ENCODE measurements at places on chromosomes 2 and 18.

GRCh38 chr2:101440127-101440738 is 34.7 kb downstream of the RFX8 start:
- no peak for DNase-seq

DNA sequence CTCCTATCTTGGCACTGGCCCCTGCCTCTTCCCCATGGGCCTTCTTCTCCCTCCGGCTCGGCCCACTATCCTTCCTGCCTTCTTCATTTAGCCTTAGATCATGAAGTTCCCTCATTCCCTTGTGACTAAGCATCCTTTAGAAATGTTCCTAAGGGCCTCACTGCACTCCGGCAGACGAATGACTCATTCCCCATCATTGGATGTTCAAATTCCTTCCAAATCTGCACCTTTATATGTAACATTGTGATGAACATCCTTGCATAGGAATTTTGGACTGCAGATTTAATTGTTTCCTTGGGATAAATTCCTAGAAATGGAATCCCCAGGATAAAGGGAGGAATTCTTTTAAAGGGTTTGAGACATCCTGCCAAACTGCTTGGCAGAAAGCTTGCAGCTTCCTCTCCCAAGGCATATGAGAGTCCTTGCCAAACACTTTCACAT is 19.0 kb downstream of the CRACDL start:
- no peak for DNase-seq

DNA sequence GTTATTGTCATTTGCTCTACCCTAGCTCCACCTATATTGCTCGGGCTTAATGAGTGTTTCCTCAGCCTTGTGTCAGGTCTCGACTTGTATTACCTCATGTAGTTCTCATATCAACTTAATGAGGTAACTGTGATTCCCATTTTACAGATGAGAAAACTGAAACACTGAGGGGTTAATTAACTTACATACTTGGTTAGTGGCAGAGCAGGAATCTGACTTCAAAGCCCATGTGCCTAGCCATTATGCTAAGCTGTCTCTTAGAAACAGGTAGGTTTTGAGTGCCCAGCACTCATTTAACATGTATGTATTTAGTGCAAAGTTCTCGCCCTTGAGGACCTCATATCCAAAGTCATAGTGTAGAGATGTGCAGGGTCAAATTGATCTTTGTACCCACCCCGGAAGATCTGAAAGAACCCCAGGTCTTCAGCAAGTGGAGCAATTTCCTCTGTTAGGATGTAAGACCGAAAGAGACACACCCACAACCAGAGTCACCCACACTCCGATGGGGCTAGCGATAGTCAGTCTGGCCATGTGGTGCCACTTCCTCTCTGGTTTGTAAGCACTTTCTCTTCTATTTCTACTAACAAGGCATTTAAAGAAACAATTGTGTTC is 121.0 kb upstream of the SLC39A10 start:
- DNase-seq = peak; percentile 68

- DNase-seq = no peak
Observed at GRCh38 chr2:64145119-64145518, 899 bp upstream of the PELI1 start.

- no peak for DNase-seq
Observed at GRCh38 chr18:686339-687111, 25.9 kb downstream of the ENOSF1 start.

- no peak for DNase-seq
Observed at GRCh38 chr2:151861174-151861573, 33.0 kb upstream of the ARL5A start.

GRCh38 chr18:66510357-66511045 is 93.4 kb downstream of the CDH19 start:
- DNase-seq = no peak

DNA sequence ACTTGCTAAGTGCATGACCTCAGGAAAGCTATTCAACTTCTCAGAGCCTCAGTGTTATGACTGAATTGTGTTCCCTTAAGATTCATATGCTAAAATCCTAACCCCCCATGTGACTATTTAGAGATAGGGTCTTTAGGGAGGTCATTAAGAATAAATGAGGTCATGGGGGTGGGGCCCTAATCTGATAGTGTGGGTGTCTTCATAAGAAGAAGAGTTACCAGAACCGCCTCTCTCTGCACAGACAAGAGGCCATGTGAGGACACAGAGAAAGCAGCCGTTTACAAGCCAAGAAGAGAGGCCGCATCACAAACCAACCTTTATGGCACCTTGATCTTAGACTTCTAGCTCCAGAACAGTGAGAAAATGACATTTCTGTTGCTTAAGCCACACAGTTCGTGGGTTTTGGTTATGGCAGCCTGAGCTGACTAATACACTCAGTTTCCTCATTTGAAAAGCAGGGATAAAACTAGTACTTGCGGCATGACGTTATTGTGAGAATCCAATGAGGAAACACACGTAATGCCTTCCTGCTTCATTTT is 9.9 kb downstream of the SH2D6 start:
- DNase-seq = no peak

- DNase-seq = no peak
Observed at GRCh38 chr2:127305990-127306585, 12.1 kb upstream of the ERCC3 start.

DNA sequence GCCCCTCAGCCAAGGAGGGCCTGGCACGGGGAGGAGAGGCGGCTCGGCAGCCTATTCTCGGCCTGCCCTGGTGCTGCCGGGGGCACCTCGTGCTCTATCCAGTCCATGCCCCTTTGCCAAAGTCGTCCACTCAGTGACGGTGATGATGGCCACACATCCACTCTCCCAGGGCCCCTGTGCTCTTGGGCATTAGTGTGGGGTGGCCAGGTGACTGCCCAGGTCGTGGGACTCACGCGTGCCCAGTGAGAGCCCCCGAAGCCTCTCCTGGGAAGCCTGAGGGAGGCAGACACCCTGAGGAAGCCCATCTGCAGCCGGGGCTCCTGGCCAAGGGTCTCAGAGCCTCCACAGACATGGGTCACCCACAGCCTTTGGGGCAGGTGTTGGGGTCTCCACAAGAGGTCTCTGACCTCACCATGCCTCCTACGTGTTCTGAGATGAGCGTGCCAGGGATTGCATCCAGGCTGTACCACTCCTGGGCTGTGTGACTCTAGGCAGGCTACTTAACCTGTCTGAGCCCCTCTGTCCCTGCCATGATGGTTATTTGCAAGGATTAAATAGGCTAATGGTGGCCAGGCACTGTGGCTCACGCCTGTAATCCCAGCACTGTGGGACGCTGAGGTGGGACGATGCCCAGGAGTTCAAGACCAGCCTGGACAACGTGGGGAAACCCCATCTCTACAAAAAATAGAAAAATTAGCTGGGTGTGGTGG is 12.9 kb downstream of the RAMP1 start:
- no peak for DNase-seq

GRCh38 chr2:222358876-222359275 is 60.1 kb upstream of the PAX3 start:
- no peak for DNase-seq

- DNase-seq = no peak
Observed at GRCh38 chr18:49608366-49609255, 46.8 kb downstream of the LIPG start.

GRCh38 chr2:200435379-200435778 is 74.5 kb downstream of the KCTD18 start:
- no peak for DNase-seq

GRCh38 chr2:172097557-172098131 is 5.1 kb downstream of the DLX2 start:
- DNase-seq = no peak

DNA sequence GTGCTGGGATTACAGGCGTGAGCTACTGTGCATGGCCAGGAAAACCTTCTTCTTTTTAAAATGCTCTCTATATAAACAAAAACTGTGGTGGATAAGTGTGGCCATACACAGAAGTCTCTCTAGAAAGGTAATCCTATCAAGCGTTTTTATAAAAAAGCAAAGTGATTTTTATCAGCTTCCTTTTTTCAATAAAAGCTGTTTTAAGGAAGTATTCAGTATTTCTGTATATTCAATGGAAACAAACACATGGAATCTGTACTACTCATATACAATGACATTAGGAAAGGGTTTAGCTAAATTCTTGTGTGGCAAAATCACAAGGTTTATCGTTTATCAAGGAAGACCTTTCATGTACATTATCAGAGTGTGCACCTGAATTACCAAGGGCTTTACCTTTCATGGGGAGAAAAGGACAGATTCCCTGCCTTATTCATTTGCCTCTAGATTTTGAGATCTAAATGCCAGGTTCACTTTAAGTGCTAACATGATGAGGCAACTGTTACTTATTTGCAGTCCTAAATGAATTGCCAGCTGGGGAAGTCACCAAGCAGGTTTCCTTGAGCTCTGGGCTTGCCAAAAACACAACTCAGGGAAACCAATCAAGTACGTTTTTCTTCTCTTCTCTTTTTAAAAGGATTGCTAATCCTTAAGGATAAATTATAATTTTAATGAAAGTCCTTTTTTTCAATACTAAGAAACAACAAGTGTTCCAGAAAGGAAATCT is 70.8 kb downstream of the RTN4 start:
- DNase-seq = no peak

DNA sequence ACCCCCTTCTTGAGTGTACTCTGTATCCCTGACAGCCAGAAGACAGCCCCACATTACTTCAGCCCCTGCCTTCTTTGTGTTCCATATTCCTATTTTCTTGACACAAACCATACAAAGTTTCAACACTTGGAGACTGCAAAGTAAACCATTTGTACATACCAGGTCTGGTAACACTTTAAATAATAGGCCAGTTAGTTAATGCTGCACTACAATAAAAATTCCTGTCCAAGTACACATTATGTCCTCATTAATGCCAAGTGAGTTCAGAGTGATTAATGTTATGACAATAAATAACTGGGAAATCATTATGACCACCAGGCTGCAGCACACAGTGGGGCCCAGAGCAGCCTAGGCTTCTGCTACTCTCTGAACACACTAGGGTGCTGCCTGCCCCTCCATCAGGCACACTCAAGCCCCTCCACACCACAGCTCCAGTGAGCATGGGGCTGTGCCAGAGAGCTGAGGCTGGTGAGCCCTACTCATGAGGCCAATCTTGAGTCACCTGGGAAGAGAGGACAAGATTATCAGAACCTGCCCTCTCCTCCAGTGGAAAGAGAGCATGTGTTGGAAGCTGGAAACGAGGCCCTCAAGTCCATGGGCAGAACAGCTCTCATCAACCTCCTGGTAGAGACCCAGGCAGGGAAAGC is 138.7 kb downstream of the TTC32 start:
- DNase-seq = no peak

DNA sequence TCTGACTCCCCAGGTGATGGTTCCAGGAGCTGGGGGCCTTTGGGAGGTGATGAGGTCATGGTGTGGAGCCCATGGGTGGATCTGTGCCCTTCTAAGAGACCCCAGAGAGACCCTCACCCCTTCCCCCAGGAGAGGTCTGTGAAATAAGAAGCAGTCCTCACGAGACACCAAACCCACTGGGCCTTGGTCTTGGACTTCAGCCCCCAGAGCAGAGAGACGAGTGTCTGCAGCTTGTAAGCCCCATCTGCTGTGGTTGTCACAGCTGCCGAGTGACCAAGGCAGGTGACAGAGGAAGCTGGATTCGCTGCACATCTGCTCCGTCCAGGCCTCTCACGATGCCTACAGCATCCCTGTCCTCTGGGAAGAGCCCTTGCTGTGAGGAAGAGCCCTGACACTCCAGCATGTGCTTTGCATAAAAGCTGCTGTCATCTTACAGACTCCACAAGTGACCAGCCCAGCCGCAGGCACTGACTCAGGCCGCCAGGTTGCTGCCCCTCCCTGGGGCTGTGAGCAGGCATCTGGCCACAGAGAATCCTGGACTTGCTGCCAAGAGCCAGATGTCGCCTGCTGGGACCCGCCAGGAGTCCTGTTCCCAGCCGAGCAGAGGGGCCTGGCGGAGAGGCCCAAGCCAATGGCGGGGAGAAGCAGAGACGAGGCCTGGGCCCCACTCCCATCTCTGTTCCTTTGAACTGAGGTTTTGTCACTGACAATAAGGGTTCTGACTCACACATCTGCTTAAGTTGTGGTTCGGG is 150.8 kb downstream of the PXDN start:
- no peak for DNase-seq

DNA sequence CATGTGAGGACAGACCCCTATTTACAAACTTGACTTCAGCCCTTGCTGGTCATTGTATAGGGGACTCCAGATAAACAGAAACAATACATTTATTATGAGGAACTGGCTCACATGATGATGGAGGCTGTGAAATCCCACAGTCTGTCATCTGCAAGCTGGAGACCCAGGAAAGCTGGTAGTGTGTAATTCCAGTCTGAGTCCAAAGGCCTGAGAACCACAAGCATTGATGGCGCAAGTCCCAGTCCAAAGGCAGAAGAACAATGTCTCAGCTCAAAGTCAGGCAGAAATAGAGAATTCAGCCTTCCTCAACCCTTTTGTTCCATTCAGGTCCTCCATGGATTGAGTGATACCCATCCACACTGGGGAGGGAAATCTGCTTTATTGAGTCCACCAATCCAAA is 28.1 kb upstream of the SPP2 start:
- DNase-seq = no peak

DNA sequence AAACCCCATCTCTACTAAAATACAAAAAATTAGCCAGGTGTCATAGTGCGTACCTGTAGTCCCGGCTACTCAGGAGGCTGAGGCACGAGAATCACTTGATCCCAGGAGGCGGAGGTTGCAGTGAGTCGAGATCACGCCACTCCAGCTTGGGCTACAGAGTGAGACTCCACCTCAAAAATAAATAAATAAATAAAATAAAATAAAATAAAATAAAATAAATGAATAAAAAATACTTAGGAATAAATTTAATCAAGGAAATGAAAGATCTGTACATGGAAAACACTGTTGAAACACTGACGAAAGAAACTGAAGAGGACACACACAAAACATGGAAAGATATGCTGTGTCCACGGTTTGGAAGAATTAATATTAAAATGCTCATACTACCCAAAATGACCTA is 56.5 kb upstream of the ASPRV1 start:
- no peak for DNase-seq

DNA sequence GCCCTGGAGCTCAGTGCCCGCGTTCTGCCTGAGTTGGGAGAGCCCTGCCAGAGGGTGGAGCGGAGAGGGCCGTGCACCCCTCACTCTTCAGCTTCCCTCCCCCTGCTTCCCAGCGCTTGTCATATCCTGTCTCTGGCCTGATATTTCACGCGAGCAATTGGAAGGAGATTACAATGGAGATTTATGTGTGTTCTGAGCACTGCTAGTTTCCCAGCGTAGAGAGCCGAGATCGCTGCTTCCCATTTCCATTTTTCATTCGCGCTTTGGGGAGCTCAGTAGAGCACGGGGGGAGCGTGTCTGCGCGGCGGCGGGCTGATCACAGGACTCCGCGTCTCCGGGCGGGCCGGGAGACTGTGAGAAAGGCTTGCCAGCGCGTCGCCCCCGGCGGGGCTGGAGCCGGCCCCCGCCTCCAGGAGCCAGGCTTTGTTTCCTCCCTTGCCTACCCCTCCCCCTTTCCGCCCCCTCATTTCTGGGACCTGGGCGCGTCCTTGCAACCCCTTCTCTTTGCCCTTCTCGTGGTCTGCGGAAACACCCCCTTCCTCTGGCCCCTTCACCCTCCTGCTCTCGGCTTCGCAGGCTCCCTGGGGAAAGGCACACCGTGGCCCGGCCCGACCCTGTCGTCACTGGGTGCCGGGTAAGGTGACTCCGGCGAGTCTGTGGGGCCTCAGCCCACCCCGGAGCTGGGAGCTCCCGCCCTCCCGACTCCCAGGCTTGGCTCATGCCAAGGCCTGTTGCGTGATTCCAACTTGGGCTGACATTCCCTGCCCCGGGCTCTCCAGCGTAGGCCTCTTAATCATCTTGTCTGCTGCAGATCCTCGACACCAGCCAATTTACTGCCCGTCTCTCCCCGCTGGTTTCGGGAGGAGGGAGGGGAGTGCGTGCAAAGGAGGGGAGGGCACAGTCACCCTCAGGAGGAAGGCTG is 5.8 kb downstream of the DLX2 start:
- no peak for DNase-seq
